ENCODE measurements at places on chromosomes 5 and 9. TPM values are rescaled to one million over a fixed set of nuclear protein-coding genes. Genes with fewer than 3 reads are reported as not detected.
A peak's percentile ranks its signal among the peaks of the same experiment; 100 is the strongest.

GRCh38 chr9:21965401-21965951 lies 28.7 kb downstream of the CDKN2A start:
- H3K4me1 ChIP-seq: no peaks in the 10 kb centered on the region
- H3K4me3 ChIP-seq: peak overlapping the region; percentile 21
- no peak overlapping the region for H3K27ac ChIP-seq

- no peaks in the 10 kb centered on the region for H3K27me3 ChIP-seq
- peak overlapping the region; percentile 78 for H3K27ac ChIP-seq
Measured at GRCh38 chr9:89969881-89970639, 365.2 kb downstream of the GADD45G start.

- DNase-seq: no peak
- no peaks in the 10 kb centered on the region for H3K4me1 ChIP-seq
- H3K27ac ChIP-seq: no peak overlapping the region
- H3K4me3 ChIP-seq: no peak overlapping the region
- no peaks in the 10 kb centered on the region for H3K36me3 ChIP-seq
Measured at GRCh38 chr9:110033869-110034268, 174.1 kb downstream of the C9orf152 start.

- H3K27me3 ChIP-seq: no peaks in the 10 kb centered on the region
- H3K36me3 ChIP-seq: no peaks in the 10 kb centered on the region
- DNase-seq: no peak
- no peak overlapping the region for H3K27ac ChIP-seq
- H3K4me1 ChIP-seq: no peaks in the 10 kb centered on the region
Measured at GRCh38 chr5:117201001-117201400, 626.4 kb upstream of the SEMA6A start.

PDLIM4 gene
- total RNA-seq: 2.3 TPM

CSF2 gene
- 0.67 TPM for total RNA-seq

DNA sequence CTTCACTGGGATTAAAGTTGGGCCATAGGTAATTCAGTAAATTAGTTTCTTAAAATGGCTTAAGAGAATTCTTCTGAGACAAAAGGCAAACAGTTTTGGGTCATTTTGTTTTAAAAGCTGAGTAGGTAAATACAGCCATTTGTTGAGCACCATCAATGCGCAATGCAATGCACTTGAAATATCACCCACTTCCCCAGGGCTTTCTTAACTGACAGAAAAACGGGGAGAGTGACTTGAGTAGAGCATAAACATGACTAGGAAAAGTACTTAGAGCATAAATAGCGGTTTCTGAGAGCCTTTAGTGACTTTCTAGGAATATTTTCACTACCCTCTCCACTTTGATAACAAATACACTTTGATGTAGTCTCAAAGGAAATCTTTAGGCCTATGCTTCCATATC lies 27.2 kb downstream of the MLANA start:
- H3K27ac ChIP-seq: no peak overlapping the region
- DNase-seq: no peak
- H3K4me3 ChIP-seq: no peak overlapping the region
- no peaks in the 10 kb centered on the region for H3K27me3 ChIP-seq
- H3K4me1 ChIP-seq: no peaks in the 10 kb centered on the region

GPR150 gene
- 0.52 TPM for total RNA-seq

DNA sequence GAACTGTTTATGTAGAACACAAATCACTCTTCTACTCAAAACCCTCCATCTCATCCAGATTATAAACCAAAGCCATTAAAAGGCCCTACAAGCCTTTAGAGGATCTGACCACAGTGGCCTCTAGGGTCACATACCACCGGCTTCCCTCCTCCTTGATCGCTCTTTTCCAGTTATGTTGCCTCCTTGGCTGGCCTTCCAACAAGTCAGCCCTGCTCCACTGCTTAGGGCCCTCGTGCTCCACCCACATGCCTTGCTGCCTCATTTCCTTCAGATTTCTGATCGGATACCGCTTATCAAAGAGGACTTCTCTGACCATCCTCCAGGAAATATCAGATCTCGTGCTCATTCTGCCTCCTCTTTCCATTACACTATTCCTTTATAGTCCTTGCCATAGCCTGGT lies 139.4 kb upstream of the RAI14 start:
- no peak overlapping the region for H3K4me3 ChIP-seq
- DNase-seq: no peak
- no peaks in the 10 kb centered on the region for H3K36me3 ChIP-seq
- no peaks in the 10 kb centered on the region for H3K27me3 ChIP-seq
- H3K27ac ChIP-seq: no peak overlapping the region

FBP2 gene
- not detected for total RNA-seq

GRCh38 chr5:143141652-143142051 lies 261.8 kb downstream of the NR3C1 start:
- no peak for DNase-seq
- H3K27me3 ChIP-seq: no peaks in the 10 kb centered on the region
- H3K4me3 ChIP-seq: no peak overlapping the region
- peaks cover 9% of the 10 kb centered on the region for H3K4me1 ChIP-seq

DNA sequence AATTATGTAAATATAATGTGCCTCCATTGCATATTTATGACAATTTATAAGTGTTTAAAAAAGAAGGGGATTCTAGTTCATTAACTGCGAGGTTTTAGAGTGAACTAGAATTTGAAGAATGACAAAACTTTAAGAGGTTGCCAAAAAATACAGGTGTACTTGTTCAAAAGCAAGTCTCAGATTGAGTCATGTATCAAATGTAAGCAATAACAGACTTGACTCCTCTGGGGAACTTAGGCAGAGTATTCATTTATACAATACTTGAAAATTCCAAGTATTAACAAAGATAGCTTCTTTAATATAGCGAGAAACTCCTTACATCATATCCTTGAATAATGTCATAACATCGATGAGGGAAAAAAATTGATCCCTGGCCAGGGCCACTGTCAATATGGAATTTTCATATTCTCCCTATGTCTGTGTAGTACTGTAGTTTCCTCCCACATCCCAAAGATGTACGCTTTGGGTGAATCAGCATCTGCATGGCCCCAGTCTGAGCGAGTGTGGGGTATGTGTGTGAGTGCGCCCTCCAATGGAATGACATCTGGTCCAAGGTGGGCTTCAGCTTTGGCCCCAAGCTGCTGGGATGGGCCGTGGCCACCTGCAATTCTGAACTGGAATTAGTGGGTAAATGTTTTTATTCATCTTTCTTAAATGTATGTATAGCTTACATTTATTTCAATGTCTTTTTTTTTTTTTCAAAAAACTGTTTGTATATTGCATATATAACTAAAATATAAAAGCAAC lies 70.1 kb downstream of the RIC1 start:
- H3K36me3 ChIP-seq: no peaks in the 10 kb centered on the region
- no peaks in the 10 kb centered on the region for H3K27me3 ChIP-seq
- H3K27ac ChIP-seq: no peak overlapping the region
- H3K4me3 ChIP-seq: no peak overlapping the region
- no peak for DNase-seq

HEMGN gene
- total RNA-seq: not detected

- no peak overlapping the region for H3K4me3 ChIP-seq
- H3K27ac ChIP-seq: no peak overlapping the region
- no peaks in the 10 kb centered on the region for H3K36me3 ChIP-seq
- no peak for DNase-seq
Measured at GRCh38 chr9:22154064-22154463, 145.0 kb upstream of the CDKN2B start.

DNA sequence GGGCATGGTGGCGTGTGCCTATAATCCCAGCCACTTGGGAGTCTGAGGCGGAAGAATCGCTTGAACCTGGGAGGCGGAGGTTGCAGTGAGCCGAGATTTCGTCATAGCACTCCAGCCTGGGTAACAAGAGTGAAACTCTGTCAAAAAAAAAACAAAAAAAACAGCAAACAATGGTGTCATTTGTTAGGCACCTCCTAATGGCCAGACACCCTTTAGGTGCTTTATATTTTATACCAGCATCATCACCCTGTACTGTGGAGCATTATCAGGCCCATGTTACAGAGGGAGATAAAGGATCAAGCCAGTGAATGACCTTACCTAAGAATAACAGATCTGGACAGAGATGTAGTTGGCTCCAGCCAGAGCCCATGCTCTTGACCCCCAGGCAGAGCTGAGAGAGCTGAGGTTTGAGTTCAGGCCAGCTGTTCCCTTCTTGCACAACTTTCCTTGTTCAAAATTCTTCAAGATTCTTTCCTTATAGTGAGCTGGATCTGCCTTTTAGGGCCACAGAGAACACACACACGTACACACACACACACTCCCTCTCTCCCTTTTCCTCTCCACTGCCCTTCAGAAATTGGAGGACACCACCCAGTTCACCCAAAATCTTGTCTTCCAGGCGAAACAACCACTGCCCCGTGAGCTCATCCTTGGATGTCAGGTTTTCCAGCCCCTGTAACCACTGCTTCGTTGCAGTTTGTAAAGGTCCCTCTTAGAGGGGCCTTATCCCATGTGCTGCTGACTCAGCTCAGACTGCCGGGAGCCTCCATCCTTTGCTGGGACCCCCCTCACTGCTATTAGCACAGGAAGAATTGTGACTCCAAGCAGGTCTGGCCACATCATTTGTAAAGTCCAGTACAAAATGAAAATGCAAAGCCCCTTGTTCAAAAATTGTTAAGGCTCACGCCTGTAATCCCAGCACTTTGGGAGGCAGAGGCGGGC lies 10.4 kb upstream of the PTGES start:
- no peaks in the 10 kb centered on the region for H3K27me3 ChIP-seq
- H3K36me3 ChIP-seq: no peaks in the 10 kb centered on the region
- peak overlapping the region; percentile 83 for H3K27ac ChIP-seq
- DNase-seq: no peak
- H3K4me1 ChIP-seq: peaks cover 7% of the 10 kb centered on the region

DNA sequence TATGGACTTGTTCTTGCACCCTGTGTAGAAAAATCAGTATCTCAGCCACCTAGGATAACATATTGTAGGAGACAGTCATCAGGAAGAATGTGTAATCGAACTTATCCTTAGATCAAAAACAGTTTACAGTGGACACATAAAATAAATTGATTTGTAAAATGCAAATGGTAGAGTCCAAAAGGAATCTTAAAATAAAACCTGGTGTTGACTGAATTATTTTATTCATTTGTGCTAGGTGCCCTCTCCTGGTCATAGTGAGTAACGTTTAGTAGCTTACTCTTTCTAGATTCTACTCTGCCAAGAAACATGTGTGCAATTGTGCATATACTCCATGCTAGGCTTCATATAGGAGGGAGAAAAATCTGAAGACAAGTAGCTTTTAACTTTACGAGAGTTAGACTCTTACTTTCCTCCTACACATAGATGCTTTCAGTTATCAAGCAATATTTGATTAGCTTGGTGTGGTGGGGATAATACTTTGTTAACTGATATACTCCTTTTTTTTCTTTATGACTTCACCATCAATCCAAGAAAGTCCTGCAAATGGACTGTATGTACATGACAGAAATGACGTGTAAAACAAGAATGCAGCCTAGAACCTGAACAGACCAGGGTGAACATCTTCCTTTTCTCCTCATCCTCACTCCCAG lies 23.7 kb upstream of the LOX start:
- no peak overlapping the region for H3K4me3 ChIP-seq
- DNase-seq: no peak
- no peaks in the 10 kb centered on the region for H3K36me3 ChIP-seq
- no peak overlapping the region for H3K27ac ChIP-seq
- H3K27me3 ChIP-seq: no peaks in the 10 kb centered on the region

DNA sequence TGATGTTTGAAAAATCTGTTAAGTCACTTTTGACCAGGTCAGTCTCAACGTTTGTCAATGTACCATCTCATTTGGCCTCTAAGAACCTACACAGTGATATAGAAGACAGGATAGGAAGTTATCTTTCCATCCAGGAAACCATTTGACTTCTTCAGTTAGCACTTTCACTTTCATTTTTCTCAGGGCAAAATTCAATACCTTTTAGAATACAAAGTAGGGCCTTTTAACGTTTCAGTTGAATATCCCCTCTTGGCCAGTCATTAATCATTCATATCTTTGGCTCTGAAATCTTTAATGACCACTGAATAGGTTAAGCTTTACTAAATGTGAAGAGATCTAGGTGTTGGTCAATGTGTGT lies 101.1 kb upstream of the GNAQ start:
- H3K27me3 ChIP-seq: no peaks in the 10 kb centered on the region
- DNase-seq: no peak
- H3K27ac ChIP-seq: no peak overlapping the region
- H3K4me1 ChIP-seq: no peaks in the 10 kb centered on the region
- no peaks in the 10 kb centered on the region for H3K36me3 ChIP-seq
- H3K4me3 ChIP-seq: no peak overlapping the region

GAS1 gene
- 0.74 TPM for total RNA-seq

DNA sequence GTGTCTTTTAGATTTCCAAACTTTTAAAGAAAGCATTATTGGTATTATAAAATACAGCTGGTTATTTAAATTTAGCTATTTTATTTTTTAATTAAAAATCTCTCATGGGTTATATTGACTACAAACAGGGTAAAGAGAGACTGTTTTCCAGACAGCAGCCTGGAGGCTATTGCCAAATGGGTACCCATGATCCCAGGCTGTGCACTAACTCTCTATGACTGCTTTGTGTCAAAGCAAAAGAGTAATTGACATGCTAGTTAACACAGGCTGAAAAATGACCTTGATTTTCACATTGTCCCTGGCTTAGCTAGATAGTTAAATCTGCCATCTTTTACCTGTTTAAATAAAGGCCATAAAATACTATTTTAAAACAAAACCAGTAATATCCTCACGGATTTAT lies 589.7 kb downstream of the ANXA1 start:
- DNase-seq: no peak
- H3K27me3 ChIP-seq: no peaks in the 10 kb centered on the region
- H3K27ac ChIP-seq: no peak overlapping the region
- H3K4me1 ChIP-seq: no peaks in the 10 kb centered on the region
- H3K36me3 ChIP-seq: no peaks in the 10 kb centered on the region

GRCh38 chr5:57887851-57888621 lies 405.4 kb upstream of the ACTBL2 start:
- no peaks in the 10 kb centered on the region for H3K4me1 ChIP-seq
- H3K36me3 ChIP-seq: no peaks in the 10 kb centered on the region
- H3K27ac ChIP-seq: no peak overlapping the region
- DNase-seq: peak; percentile 45

SPAG8 gene
- 0.58 TPM for total RNA-seq

AGXT2 gene
- total RNA-seq: 0.16 TPM

GMCL2 gene
- not detected for total RNA-seq

GRCh38 chr5:1040571-1040970 lies 32.0 kb downstream of the NKD2 start:
- H3K4me1 ChIP-seq: no peaks in the 10 kb centered on the region
- no peaks in the 10 kb centered on the region for H3K27me3 ChIP-seq
- H3K4me3 ChIP-seq: no peak overlapping the region
- H3K36me3 ChIP-seq: no peaks in the 10 kb centered on the region
- H3K27ac ChIP-seq: no peak overlapping the region

- peak; percentile 57 for DNase-seq
- peaks cover 18% of the 10 kb centered on the region for H3K4me1 ChIP-seq
- no peaks in the 10 kb centered on the region for H3K27me3 ChIP-seq
- H3K27ac ChIP-seq: peak overlapping the region; percentile 99
- H3K4me3 ChIP-seq: peak overlapping the region; percentile 68
Measured at GRCh38 chr9:136484153-136485048, 1.6 kb upstream of the SEC16A start.

HMCN2 gene
- 20.1 TPM for total RNA-seq

SPATA31A3 gene
- total RNA-seq: not detected

Measured in colonic mucosa (tissue), 4 donors.